ENCODE measurements at places on chromosomes 12 and 14.

DNA sequence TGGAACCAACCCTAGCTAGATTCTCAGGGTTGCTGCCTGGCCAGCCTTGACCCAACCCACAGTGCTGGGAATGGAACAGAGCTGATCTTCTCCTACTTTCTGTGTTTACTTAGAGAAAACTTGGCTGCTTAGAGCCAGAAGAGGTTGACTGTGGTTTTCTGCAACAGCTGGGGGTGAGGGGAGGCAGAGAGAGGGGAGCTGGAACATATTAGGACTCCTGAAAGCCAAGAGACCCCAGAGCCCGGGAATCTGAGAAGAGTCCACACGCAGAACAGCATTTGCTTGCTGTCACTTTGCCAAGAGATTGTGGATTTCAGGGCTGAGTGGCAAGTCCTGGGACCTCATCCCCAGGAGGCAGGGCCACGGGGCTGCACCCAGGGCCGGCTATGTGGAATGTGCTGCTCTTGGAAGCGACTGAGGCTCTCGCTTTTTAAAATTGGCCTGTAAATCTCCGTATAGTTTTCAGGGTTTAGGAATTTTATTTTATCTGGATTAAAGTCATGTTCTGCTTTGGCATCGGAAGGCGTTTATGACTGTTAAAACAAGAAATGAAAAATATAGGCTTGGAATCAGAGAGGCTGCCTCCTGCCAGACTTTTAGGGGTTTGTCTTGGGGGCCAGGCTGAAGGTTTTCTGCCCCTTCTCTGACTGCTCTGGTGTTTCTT is 22.3 kb upstream of the MED13L start:
- no peak for DNase-seq

DNA sequence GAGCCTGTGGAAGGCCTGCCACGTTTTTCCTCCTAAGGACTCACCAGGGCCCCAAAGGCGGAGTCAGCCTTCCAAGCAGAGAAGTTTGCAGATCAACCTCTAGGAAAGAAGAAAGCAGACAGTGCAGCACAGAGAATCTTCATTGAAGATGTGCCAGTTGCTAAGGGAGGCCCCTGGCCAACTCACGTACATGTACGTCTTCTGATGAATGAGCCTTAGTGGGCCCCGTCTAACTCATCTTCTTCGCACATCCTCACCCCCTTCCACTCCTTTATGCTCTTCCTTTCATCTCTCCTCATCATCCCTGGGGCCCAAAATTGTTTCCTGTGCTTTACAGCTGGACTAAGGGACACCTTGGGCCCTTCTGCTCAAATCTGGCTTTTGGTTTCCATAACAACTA is 703.0 kb upstream of the TBX3 start:
- DNase-seq = no peak

GRCh38 chr12:91009319-91009950 is 4.7 kb upstream of the EPYC start:
- DNase-seq = no peak

DNA sequence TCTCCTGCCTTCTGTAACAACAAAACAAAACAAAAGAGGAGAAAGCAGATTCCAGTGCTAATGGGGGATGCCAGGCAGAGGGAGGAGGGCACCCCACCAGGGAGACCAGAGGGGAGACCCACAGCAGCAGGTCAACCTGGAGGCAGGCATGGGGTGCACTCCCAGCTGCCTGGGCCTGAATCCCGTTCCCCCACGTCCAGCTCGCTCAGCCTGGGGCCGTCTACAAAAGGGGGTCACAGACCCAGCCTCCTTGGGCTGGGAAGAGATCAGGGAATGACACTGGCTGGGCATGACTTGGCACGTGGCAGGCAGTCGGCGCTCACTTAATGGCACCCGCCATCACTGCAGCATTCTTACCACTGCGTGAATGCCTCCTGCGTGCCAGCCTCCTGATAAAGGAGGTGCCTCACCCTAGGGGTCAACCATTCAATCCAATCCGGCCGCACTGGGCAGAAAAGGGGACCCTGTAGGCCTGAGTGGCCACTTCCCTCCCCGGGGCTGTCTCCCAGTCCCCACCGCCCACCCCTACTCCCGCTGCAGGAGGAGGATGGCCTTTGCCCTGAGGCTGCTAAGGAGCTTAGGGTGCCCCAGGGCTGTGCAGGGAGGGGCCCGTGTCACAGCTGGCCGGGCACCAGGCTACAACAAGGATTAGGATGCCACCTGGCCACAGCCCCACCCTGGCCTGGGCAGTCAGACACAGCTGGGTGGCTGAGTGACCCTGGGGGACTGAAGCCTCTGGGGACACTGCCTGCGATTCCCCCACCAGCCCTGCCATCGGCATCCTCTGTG is 87.5 kb downstream of the NCOR2 start:
- no peak for DNase-seq

GRCh38 chr14:77003960-77004710 is 24.4 kb downstream of the IRF2BPL start:
- no peak for DNase-seq

DNA sequence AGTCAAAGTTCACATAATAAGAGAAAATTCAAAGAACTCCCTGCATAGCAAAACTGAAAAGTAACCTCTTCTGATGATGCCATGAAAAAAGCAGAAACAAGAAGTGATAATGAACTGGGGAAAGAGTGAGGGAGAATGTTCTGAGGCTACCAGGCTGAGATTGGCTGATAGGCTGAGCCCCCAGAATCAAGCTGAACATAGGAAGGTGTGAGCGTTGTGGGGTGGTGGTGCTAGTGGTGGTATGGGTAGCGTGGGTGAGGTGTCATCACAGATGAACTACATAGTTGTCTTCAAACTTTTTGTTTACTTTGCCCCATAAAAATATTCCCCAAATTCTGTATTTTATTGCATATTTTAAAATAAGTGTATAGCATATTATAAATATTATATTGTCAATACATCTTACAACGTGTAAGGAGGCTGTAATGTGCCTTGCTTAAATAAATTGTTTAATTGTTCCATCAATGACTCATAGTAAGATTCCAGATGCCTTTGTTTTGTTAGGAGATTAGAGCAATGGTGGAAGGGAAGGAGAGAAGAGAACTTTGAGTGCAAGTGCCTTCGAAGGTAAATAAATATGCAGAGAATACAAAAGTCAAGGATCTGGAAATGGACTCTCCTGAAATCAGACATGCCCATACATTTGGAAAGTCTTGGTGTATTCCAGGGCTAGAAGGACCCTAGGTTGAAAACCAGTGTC is 15.8 kb upstream of the CFAP54 start:
- DNase-seq = no peak

DNA sequence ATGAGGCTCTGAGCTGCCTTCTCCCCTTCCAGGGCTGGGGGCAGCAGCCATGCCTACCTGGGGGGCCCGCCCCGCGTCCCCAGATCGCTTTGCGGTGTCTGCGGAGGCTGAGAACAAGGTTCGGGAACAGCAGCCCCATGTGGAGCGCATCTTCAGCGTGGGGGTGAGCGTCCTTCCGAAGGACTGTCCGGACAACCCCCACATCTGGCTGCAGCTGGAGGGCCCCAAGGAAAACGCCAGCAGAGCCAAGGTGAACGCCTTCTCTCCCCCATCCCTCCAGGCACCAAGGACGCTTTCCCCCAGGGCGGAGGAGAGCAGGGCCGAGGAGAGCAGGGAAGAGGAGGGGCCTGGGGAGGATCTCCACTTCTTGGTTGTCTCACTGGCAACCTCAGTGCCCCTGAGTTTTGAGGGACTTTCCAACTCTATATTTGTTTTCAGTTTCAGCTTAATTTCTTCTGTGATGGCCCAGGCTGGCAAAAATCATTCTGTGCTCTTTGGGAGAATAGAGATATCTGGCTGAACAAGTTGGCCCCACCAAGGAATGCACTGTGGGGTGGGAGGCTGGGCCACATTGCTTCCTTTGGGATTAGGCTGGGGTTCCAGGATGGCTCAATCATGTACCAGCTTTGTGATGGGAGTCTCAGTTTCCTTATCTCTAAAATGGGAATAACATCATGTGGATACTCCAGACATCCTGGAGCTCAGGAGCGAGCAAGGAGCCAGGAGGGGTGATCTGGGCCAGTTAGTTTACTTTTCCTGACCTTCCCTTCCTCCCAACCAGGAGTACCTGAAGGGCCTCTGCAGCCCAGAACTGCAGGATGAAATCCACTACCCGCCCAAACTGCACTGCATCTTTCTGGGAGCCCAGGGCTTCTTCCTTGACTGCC is 1.2 kb downstream of the KHNYN start:
- DNase-seq = peak; percentile 51

DNA sequence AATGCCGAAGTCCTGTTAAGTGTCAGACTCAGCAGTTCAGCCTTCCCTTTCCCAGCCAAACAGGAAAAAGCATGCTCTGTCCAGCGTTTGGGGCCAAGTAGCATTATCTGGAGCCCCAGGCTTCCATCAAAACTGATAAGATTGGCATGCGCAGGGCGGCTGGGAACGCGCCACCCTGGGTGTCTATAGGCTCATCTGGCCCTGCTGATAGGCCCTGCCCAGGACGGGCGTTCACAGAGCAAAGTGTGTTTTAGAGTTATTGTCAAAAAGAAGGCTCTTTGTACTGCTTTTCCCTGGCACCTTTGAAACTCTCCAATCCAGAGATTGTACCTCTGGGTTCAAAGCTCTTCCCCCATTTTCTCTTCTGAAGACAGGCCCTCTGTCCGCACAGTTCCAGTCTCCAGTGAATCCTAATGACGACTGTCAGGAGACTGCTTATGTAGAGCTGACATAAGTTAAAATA is at the start of gene ART4:
Gene ART4, minus strand, starts transcription at position 102 of the 463 bp plus-strand sequence. CDS start 413 bp downstream, outside the sequence.
- no peak for DNase-seq

DNA sequence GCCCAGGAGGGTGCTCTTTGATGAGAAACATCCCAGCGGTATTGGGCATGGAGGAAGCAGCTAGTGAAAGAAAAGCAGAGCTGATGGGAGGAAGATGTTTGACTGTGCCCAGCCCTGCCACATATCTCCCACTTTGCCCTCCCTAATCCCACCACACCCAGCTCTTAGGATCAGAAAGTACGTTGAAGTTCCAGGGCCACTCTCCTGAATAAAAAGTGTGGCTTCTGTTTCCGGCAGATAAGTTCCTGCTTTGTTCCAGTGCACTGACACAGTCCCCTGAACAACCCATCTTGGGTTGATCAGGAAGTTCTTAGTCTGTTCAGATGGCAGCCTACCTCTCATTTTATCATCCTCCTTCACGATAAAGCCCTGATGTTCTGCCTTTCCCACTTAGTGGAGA is 16.5 kb downstream of the TPCN1 start:
- no peak for DNase-seq

DNA sequence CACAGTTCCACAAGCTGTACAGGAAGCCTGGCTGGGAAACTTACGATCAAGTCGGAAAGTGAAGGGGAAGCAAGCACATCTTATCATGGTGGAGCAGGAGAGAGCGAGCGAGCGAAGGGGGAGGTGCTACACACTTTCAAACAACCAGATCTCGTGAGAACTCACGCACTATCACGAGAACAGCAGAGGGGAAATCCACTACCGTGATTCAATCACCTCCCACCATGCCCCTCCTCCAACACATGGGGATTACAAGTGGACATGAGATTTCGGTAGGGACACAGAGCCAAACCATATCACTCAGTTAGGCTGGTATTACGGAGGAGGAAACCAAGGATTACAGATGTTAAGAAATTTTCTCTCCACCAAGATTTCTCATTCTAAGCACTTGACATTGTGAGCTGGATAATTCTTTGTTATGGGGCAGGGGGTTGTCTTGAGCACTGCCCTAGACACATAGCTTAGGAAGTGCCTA is 262.0 kb upstream of the G2E3 start:
- no peak for DNase-seq

DNA sequence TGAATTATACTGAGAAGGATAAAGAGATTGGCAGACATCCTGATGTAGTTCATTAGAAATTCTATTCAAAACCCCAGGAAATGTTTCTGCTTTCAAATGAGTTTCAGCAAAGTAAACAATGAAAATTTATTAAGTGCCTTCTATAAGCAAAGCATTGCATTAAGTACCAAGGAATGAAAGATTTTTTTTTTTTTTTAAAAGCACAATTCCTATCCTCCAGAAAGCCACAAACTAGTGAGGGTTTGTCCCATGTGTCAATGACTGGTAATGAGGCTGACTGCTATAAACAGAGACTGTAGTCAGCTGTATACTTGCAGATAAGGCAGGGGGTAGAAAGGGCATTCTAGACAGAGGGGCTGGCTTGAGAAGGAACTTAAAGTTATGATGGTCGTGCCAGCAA is 6.7 kb downstream of the ANO4 start:
- DNase-seq = no peak

- no peak for DNase-seq
Observed at GRCh38 chr12:42705863-42706262, 116.3 kb upstream of the PRICKLE1 start.

DNA sequence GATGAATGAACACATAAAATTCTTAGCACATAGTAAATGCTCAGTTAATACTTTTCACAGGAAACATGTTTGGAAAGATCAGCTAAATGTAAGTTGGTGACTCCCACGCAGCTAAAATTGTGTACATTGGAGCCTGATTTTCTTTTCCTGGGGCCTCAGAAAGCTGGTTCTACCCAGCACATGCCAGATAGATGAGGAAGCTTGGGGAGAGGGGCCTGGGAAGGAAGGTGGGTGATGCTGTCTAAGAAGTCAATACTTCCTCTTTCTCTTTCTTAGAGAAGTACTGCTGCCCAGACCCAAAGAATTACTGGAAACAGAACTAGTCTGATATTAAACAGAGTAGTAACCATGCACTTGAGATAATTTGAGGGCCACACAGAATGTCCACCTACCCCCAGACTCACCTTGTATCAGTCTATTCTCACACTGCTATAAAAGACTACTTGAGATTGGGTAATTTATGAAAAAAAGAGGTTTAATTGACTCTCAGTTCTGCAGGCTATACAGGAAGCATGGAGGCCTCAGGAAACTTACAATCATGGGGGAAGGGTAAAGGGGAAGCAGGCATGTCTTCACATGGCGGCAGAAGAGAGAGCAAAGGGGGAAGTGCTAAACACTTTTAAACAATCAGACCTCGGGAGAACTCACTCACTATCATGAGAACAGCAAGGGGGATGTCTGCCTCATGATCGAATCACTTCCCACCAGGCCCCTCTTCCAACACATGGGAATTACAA is 123.3 kb upstream of the MED13L start:
- DNase-seq = no peak

DNA sequence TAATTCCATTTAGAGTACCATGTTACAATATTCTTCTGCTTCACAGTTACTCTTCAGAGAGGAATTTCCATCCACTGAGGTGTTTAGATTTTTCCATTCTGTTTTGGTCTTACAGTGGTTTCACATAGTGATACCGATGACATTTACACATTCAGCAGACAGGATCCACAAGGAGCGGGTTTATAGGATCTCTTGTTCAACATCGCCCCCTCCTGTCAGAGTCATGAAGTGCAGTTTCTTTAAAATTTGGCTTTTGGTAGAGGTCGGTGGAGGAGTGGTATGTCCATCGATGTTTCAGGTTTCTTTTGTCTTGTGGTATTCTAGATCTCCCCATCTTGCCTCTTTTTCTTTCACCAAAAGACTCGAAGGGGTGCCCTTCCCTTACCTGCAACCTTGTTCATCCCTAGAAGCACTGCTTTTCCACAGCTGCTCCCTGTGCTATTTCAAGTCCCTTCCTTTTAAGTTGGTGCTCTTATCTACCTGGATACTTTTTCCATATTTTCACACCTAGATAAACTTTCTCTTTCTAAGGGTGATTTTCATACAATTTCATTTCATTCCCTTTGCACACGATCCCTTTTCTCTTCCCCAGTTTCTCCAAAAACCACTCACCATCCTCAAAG is 181.3 kb downstream of the ITPR2 start:
- peak; percentile 41 for DNase-seq
